Dorsolateral prefrontal cortex (tissue), 122 donors: ENCODE measurements at places on chromosomes 1 and 21.

DNA sequence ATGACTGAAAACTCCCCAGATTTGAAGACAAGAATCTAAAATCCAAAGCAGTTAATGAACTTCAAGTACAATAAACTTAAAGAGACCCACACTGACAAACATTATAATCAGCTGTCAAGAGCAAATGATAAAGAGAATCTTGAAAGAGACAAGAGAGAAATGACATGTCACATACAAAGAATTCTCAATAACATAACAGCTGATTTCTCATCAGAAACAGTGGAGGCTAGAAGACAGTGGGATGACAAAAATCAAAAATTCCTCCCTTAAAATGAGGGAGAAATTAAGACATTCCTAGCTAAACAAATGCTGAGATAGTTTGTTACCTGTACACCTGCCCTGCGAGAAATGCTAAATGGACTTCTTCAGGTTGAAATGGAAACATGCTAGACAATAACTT, 36.0 kb upstream of the COA6 start:
- no peak for DNase-seq

- no peak for DNase-seq
These were observed 17.7 kb downstream of the NMNAT1 start for GRCh38 chr1:9960706-9961562.

DNA sequence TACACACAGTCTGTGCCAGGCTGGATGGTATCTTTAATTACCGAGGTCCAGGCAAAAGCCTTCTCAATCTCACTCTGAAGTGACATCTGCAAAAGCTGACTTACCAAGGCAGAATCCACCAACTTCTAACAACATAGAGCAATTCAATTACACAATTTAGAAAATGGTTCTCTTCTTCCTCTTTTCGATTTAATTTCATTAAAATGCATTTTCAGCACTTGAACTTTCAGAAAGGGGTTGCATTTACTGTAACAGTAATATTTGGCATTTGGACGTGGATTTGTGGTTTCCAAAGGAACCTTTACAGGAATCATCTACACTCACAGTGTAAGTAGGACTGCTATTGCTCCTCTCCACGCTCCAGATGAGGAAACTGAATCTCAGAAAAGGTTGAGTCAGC, 53.3 kb downstream of the ERO1B start:
- no peak for DNase-seq

DNA sequence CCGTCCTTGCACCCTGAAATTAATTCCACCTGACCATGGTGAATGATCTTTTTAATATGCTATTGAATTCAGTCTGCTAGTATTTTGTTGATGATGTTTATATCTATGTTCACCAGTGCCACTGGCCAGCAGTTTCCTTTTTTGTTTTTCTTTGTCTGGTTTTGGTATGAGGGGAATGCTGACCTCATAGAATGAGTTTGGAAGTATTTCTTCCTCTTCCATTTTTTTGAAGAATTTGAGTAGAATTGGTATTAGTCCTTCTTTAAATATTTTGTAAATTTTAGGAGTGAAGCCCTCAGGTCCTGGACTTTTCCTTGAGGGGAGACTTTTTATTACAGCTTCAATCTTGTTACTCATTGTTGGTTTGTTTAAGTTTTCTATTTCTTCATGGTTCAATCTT, 231.6 kb downstream of the MRPL39 start:
- no peak for DNase-seq

DNA sequence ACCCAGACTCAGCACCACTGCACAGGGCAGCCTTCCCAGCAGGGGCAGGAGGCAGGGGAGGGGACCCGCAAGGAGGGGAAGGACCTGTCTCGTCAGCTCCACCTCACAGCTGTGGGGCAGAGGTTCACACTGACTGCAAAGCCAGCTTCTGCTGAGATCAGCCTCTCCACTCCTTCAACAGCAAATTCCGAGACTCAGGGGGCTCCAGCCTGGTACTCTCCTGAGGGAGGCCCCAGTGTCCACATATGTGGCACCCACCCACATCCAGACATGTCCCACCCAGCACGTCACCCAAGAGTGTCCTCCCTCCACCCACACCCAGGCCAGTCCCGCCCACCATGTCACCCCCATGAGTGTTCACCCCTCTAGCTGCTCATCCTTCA, 329.5 kb downstream of the NPHP4 start:
- DNase-seq: no peak
